Stimulated activated CD4-positive, alpha-beta T cell treated with anti-CD3 and anti-CD28 coated beads, Interleukin-2, amount 100 ng/mL, for 48 hours (primary cell): ENCODE measurements at places on chromosomes 4 and X.
A peak's percentile ranks its signal among the peaks of the same experiment; 100 is the strongest.

DNA sequence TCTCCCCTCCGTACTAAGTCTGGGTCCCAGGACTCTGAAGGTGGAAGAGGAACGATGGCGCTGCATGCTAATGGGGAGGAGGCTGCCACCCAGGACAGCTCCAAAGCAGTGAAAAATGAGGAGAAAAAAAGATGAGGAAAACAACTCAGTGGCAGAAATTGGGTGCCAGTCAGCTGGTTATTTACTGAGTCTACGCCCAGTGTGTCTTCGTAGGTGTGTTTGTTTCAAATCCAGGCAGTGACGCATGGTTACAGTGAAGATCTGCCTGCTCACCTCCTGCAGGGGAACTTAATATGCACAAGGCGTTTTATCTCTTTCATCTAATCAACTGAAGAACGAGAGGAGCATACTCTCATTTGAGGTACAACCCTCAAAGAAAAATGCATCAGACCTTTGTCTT is 70.9 kb upstream of the FBXW7 start:
- no peak for DNase-seq

GRCh38 chr4:109648997-109649575 is 54.2 kb downstream of the CASP6 start:
- no peak for DNase-seq

DNA sequence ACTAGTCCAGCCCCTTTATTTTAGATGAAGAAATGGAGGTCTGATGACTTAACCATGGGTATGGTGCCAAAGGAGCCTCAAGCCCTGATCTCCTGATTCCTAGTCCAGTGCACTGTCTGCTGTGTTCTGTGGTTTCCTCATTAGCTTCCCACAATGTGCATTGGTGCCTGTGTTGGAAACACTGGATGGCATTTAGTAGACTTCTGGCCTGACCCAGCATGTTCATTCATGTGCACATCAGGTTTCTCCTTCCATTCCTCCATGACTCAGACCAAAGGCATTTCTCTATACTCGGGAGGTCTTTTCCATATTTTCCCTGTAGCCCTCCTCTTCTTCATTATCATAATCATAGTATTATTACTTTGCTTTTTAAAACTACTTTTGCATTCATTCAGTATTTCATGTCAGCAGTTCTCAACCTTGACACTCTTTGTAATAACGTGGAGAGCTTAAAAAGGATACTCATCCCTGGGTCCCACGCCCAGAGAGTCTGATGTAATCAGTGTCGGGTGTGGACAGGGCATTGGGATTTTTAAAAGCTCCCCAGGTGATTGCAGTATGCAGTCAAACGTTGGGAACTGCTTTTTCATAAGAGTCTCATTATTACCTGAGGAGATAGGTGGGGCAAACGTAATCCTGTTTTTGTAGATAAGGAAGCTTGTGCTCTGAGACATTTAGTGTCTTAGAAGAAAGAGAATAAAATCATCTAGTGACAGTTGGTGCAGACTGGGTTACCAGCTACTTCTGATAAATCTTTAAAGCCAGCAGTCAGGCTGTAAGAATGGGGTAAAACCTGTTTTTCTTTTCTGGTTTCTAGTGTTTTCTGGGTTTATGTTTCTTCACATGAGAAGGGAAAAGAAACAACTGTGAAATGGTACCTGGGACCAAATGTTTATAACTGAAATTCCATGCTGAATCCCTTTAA is 40.9 kb upstream of the XK start:
- no peak for DNase-seq

DNA sequence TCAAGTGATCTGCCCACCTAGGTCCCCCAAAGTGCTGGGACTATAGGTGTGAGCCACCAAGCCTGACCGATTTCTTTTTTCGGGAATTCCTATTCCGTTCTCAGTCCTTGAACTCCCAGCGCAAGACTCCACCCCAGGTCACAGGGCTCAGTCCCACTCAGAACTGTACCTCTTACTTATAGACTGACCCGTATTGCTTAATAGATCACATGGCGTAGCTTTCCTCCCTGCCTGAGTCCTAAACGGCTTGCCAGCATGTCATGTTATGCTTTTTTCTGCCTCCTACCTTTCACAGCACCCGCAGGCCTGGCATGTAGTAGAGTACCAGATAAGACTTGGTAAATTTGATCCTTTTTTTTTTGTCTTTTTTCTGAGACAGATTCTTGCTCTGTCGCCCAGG is 22.4 kb downstream of the SAT1 start:
- DNase-seq: no peak

- no peak for DNase-seq
These were observed 34.0 kb downstream of the ZNF827 start for GRCh38 chr4:145904413-145905177.

- DNase-seq: no peak
These were observed 2.1 kb downstream of the UCHL1 start for GRCh38 chr4:41258783-41259182.

DNA sequence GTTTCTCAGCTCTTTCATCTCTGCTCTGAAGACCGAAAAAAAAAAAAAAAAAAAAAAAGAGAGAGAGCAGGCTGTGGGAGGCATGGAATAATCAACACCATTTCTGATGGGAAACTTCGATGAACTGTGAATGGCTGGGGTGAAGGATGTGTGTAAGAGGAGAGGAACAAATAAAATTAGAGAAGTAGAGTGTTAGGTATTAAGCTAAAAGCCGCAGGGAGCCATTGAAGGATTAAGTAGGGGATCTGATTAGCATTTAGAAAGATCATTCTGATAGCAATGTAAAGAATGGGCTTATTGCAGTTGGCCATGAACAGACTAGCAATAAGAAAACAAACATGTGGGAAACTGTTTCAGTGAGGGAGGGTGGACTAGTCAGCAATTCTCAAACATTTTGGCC is 33.6 kb upstream of the JADE1 start:
- DNase-seq: no peak

GRCh38 chr4:175806727-175807126 is 5.3 kb downstream of the GPM6A start:
- no peak for DNase-seq

DNA sequence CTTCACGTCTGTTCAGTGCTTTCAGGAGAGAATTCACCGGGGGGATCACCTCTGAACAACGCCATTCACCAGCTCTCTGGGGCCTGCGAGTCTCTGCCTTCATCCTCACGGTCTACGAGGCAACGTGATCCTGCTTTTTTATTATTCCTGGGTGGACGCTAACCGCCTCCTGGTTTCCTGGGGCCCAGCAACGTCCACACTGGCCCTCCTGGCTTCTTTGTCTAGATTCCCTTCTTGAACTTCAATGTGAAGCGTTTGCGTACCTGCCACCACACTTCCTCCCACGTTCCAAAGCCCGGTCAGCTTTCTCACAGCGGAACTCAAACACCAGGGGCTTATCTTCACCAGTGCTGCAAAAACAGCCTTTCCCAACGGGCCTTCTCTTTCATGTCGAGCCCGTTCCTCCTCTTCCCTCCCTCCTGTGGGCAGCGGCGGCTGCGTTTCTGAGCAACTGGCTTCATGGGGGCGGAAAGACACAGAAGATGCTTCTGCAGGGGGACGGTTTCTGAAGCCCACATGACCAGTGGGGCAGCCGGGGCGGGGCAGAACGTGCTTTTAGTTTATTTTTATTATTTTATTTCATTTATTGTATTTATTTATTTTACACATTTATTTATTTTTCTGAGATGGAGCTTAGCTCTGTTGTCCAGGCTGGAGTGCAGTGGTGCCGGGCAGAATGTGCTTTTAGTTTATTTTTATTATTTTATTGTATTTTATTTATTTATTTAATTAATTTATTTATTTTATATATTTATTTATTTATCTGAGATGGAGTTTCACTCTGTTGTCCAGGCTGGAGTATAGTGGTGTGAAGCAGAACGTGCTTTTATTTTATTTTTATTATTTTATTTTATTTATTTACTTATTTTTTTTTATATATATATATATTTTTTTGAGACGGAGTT is 64.6 kb downstream of the CRLF2 start:
- no peak for DNase-seq

DNA sequence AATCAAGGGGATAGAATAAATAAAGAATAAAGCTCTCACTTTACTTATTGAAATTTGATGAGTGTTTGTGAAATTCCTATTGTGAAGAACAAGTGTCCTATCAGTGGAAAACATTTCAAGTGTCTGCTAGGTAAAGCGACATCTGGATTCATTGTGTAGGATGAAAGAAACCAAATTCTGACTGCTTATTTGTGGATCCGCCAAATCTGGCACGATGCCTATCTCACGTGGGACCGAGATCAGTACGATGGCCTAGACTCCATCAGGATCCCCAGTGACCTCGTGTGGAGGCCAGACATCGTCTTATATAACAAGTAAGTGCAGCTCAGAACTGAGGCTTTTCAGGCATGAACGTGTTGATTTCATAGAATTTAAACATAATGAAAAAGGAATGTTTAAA is 1.9 kb downstream of the CHRNA9 start:
- DNase-seq: no peak

- DNase-seq: no peak
These were observed 552 bp upstream of the NAA10 start for GRCh38 chrX:153935326-153935851.

DNA sequence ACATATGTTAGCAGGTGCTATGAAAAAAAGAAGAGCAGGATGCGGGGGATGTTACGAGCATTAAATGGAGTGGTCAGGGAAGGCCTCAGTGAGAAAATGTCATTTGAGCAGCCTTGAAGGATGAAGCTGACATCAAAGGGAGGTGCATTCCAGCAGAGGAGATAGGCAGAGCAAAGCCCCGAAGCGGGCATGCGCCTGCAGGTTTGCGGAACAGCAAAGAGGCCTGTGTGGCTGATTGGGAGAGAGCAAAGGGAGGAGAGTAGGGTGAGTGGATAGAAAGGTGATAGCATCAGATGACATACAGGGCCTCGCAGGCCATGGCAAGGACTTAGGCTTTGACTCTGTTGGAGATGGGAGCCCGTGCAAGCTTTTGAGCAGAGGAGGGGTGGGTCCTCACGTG is 95.4 kb upstream of the GPR50 start:
- no peak for DNase-seq

DNA sequence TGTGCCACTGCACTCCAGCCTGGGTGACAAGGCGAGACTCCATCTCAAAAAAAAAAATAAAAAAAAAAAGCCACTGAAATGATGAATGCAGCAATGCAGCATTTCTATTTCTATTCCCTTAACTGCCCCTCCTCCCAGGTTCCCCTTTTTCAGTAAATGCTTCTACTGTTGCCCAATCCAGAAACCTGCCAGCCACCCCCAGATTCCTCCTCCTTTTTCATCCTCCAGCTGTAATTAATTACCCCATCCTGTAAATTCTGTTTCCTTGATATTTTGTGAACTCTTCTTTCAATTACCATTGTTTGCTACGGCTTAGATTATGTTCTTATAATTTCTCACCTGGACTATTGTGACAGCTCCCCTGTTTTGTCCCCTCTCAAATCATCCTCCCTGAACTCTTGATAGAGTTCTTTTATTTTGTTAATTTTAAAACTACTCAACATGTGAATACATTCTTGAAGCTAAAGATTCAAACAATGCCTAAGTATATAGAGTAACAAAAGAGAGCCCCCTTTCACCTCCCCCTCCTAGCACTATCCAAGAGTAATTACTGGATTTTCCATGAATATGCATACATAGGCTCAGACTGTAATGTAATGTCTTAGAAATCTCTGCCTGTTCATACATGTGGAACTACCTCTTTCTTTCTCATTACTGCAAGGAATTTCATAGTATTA is 140.6 kb upstream of the GPC4 start:
- DNase-seq: no peak

DNA sequence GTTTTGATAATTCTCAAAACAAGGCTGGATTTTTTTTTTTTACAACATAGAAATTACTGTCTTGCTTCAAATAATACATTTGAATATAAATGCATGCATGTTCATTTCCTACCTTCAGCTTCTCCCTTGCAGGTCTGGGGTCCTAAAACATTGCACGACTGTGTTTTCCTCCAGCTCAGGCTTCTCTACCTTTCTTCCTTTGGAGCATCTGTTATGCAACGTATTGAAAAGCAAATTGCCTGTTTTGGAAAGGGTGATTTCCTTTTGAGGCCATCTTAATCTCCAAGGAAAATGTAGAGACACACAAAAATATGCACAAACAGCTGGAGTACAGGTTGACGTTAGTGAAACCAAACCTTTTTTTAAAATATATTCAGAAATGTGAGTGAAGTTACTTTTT is 115.6 kb upstream of the TLL1 start:
- no peak for DNase-seq

- no peak for DNase-seq
These were observed 52.2 kb downstream of the IL1RAPL1 start for GRCh38 chrX:28639451-28639850.

- DNase-seq: peak; percentile 30
These were observed at the start of gene MGST2 for GRCh38 chr4:139665690-139666529. Gene MGST2 (plus strand): TSS chr4:139665819. CDS start chr4:139666020, 201 bp downstream.

DNA sequence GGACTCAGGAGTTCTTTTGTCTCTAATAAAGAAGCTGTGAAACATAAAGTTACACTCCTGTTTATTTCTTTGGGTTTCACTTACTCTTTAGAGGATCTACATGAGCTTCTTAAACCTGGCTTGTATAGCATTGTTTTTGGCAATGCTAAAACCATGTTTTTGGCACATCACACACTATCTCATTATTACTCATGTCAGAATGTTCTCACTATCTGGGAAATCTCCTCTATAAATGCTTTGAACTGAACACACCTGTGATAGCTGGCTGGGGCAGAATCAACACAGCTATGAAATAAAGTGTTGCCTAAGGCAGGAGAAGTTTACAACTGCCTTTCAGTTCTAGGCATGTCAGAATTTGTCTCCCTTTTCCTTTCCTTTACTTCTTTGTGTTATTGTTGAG is 52.6 kb downstream of the SULT1B1 start:
- DNase-seq: no peak

GRCh38 chr4:20443015-20443805 is 191.5 kb downstream of the SLIT2 start:
- DNase-seq: no peak

GRCh38 chr4:104879367-104879766 is 267.3 kb upstream of the TET2 start:
- DNase-seq: no peak

DNA sequence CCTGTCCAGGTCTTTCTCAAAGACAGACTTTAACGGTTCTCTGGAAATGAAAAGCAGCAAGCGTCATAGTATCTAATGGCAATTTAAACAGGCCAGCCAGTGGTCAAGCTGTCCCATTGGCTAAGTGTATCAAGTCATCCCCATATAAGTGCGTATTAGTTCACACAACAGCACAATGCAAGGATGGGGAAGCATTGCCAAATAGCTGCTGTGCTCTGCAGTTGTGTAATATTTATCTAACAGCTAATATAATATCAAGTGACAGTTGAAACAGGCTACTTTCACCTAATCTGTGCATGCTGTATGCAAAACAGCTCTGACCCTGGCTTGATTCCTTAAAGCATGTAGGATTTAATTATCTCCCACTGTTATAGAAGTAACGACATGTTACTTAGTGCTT is 134.8 kb upstream of the PPARGC1A start:
- DNase-seq: no peak
